ENCODE measurements at places on chromosomes 16 and 17. TPM values are rescaled to one million over a fixed set of nuclear protein-coding genes. Genes with fewer than 3 reads are reported as not detected.

Gene HOXB9
- 0.30 TPM for total RNA-seq

Gene NAGLU
- 63.2 TPM for total RNA-seq

Gene CES5A
- not detected for total RNA-seq

Gene EVI2A
- 0.09 TPM for total RNA-seq

Gene KRTAP3-1
- total RNA-seq: not detected

Gene MYH10
- total RNA-seq: 185 TPM

Gene HBQ1
- not detected for total RNA-seq

Gene PPM1E
- total RNA-seq: under 0.01 TPM

Gene NPIPA7
- total RNA-seq: 1.2 TPM

Gene CLCN7
- 73.9 TPM for total RNA-seq

Gene PEX12
- 3.7 TPM for total RNA-seq

Gene FAM20A
- total RNA-seq: 0.14 TPM

Gene NPW
- total RNA-seq: 0.65 TPM

Gene MVD
- total RNA-seq: 89.1 TPM

Gene GINS2
- total RNA-seq: 0.89 TPM

Gene DPEP1
- total RNA-seq: 0.30 TPM

Gene CYB561
- 27.9 TPM for total RNA-seq

Gene MNT
- total RNA-seq: 14.6 TPM

Gene TP53TG3C
- total RNA-seq: not detected

Gene IRX5
- 0.60 TPM for total RNA-seq

Gene STH
- total RNA-seq: not detected

Gene RHBDL1
- total RNA-seq: 6.5 TPM

Gene TRPV3
- 0.65 TPM for total RNA-seq

Gene GSE1
- 65.2 TPM for total RNA-seq

Gene DHX58
- total RNA-seq: 6.8 TPM

Gene SLC5A11
- not detected for total RNA-seq

Gene MED9
- 10.3 TPM for total RNA-seq

Gene KRT32
- not detected for total RNA-seq

Gene MPV17L
- total RNA-seq: 0.23 TPM

Gene PNMT
- total RNA-seq: not detected

Gene TEX19
- not detected for total RNA-seq

Gene MARCHF10
- total RNA-seq: not detected

Gene C17orf50
- not detected for total RNA-seq

Gene VPS25
- total RNA-seq: 67.1 TPM

Gene NOTUM
- total RNA-seq: not detected

Gene CCL7
- total RNA-seq: 4.8 TPM

Gene CORO6
- 5.0 TPM for total RNA-seq
